ENCODE measurements at places on chromosomes 4 and X.

GRCh38 chr4:150584111-150584915 lies 2.4 kb downstream of the MAB21L2 start:
- no peak for DNase-seq

GRCh38 chr4:2066571-2067445 lies 7.7 kb downstream of the NAT8L start:
- DNase-seq, result no peak

DNA sequence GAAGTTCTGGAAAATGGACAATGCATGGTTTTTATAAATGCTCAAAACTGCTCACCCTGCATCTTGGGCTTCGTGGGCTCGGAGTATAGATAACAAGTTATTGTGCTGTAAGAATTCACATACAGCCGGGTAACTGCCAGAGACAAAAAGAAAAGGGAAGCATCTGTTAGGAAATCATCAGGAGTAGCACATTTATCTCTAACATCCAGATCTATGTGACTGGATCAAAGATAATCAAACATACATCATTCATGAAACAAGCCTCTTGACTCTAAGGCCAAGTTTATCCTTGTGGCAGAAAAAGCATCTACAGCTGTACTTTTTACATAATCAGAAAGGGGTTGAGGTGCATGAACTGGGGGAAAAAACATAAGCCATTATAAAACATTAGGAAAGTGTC lies 264.2 kb downstream of the PPP3CA start:
- DNase-seq, result no peak

DNA sequence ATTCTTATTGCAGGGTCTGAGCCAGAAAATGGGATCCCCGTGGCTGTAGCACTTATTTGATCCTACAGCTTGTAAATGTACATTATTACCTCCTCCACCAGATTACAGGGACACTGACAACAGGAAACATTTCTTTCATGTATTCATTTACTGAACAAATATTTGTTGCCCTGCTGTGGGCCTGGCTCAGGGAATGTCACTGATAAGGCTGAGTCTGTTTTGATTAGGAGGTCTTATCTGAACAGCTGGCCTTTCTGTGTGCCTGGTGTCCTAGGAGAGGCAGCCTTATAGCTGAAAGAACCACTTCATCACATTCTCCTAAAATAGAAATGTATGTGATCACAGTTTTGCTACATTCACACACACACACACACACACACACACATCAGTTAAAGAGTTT lies 45.5 kb upstream of the PROM1 start:
- DNase-seq, result no peak

GRCh38 chr4:60897415-60897814 lies 302.7 kb upstream of the ADGRL3 start:
- DNase-seq, result no peak

DNA sequence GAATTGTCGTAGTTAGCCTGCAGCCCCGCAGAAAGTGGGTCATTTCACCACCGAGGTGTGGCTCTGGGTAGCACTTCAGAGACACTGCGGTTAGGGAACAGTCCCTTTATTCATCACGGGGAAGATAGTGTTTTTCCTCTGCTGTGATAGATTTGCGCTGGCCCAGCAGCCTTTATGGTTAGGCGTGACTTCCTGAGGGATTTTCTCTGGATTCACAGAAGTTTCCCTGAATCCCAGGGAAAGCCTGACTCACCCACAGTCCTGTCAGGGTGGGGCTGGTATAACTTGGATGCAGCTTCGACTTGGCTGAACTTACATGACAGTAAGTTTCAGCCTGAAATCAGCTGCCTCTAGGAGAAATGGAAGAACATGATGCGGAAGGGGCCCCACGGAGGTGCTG lies 196.3 kb upstream of the HHIP start:
- DNase-seq, result peak; percentile 70

DNA sequence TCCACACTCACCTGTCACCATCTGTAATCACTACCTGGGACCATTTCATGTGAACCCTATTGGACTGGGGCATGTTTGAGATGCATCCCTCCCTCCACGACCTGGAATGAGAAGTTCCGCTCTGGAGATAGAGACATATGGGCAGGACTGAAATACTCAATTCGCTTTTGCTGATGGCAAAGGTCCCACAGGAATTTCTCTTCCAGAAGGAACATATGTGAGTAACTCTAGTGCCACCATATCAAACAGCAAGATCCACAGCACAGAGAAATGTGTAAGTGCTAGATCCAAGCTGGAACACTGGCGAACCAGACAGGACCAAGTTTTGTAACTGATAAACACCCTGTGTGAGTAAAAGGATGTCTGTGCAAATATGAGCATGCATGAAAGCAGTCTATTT lies 43.9 kb downstream of the SEL1L3 start:
- DNase-seq, result no peak

DNA sequence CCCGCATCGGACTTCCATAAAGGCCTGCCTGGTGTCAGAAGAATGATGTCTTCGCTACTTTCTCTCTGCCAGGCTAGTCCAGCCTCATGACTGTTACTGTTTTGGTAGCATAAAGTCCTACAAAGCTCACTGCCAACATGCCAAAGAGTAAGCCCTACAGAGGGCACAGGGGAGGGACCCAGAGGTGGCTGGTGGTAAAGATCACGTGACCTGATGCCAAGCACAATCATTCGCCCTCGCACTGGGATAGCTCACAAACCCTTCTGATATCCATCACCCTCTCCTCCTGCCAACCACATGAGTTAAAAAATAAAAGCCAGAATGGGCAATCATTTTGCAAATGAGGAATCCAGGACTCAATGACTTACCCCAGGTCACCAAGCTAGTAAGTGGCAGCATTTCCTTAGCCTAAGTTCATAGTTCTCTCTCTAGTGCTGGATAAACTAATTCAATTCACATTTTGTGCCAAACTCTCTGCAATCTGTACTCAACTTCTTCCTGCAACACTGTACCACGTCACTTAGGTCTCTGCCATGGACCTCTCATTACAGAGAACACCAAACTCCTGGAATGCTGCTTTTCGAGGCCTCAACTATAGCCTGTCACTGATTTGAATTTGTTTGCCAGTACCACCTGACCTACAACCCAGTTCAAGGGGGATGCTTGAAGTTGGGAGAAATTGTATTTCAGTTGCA lies 178.1 kb downstream of the SH3KBP1 start:
- no peak for DNase-seq

DNA sequence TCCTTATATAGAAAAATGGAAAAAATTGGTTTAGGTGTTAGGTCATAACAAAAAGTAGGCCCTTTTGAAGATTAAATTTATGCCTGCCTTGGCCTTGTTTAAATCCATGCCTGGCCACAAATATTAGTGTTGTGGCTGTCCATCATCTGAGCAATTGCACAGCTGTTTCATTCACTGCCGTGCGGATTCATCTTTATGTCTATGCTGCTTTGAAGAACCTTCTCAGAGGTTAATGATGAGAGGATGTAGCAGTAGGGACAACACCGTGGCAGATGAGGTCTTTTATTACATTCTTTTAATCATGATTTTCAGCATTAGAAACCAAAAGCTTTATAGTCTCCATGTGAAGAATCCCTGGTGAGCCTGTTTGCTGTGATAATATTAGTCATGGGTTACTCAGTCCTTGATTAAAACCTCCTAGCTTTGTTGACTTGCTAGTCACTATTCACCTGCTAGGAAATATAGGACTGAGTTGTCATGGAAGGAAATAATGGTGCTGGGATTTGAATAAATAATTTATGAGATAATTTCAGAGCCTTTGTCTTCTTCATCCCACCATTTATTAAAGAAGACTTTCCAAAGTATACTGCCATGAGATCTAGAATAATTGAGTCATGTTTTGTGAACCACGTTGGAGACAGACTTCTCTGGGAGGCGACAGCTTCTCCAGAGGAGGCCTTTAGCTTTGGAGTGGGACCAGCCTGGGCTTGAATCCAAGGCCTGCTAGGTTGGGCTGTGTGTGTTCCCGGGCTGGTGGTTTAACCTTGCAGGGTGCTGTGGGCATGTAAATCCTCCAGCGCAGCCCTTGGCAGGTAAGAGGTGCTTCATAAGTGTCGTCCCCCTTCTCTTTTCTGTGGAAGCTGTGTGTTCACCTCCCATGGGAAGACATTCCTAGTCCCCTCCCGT lies 53.5 kb downstream of the PTTG2 start:
- DNase-seq, result no peak

- DNase-seq, result no peak
Measured at GRCh38 chr4:68463796-68464195, 16.5 kb downstream of the TMPRSS11E start.

DNA sequence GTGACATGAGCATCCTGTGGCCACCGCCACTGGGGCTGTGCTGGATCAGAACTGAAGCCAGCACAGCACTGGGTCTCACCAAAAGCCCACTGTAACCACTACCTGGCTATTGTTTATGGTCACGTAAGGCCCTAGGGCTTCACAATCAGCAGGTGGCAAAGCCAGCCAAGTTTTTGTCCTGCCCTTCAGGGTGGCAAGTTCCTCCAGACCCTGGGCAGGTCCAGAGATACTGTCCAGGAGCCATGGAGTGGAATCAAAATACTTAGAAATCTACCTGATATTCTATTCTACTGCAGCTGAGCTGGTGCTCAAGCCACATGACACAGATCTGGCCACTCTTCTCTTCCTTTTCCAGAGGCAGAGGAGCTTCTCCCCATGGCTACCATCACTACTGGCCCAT lies 121.2 kb upstream of the CXXC4 start:
- no peak for DNase-seq

DNA sequence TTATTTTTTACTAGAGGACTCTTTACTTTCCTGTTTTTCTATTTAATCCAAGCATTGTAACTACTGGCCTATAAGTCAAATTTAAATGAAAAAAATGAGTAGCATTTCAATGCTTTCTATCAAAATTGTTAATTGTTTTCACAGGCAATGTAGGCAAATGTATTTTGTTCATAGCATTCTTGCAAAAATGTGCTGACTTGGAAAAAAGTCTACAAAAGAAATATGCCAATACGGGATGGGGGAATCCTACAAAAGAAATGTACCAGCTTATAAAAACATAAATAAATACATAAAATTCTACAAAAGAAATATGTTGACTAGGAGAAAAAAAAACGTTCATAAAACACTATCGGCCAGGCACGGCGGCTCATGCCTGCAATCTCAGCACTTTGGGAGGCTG lies 14.9 kb upstream of the S100G start:
- no peak for DNase-seq

GRCh38 chr4:46870411-46870810 lies 38.6 kb downstream of the COX7B2 start:
- no peak for DNase-seq

- DNase-seq, result no peak
Measured at GRCh38 chr4:22458098-22458497, 57.8 kb downstream of the ADGRA3 start.

GRCh38 chrX:153776611-153777045 lies 4.2 kb upstream of the SRPK3 start:
- no peak for DNase-seq

DNA sequence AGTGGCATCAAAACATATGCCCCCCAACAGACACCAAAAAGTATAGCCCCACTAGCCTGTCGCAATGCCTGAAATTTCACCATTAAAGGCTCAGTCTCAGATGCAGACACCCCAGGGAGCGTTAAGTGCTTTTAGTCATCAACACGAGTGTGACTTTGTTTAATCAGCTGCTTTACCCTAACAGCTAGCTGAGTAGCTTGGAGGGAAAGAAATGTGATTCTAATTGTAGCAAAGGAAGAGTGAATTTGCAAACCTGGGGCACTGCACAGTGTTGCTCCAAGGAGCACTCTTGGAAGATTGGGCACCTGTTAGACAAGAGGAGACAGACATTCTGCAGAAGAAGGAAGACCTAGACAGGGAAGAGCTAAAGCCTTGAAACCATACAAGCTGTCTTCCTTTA lies 145.1 kb downstream of the BEND2 start:
- no peak for DNase-seq

DNA sequence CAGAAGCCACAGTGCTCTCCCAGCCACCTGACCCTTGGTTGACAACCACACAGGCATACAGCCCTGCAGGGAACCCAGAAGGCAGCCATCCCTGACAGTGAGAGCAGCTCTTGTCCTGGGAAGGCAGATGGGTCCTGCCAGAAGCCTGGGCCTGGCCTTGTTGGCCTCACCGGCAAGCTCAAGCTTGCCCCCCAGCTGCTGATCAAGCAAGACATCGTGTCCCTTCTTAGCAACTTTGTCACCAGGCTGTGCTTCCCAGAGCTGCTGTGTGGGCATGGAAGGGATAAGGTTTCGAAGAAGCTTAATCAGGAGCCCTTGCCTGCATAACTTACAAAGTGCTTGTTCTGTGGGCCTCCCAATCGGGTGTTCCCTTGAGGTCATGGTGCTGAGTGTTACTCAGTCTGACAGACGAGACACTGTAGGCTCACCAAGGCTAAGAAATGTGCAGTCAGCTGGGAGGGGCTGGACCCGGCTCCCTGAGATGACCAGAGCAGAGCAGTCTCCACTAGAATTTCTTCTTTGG lies 6.8 kb upstream of the ABLIM2 start:
- no peak for DNase-seq

- DNase-seq, result no peak
Measured at GRCh38 chr4:1269209-1269608, 20.3 kb upstream of the CTBP1 start.

GRCh38 chr4:109412776-109413175 lies 20.8 kb upstream of the SEC24B start:
- no peak for DNase-seq

Data from foreskin fibroblast (primary cell).